CMK (cell line): ENCODE measurements at places on chromosomes 2 and 18.

GRCh38 chr2:235094457-235094856 is 142.6 kb downstream of the SH3BP4 start:
- DNase-seq: no peak

DNA sequence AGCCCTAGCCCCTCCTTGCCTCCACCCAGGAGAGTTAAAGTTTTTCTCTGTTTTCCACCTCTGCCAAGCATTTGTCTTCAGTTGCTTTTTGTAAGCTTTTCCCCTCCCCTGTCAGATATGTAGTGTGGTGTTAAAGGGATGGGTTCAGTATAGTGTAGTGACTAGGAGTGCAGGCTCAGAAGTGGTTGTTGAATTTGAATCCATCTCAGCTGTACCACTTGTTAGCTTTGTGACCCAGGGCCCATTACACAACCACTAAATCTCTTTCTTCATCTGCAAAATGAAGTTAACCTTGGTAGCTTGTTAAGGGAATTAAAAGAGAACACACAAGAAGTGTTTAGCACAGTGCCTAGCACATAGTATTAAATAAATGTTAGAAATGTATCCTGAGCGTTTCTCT is 56.9 kb downstream of the MAP3K20 start:
- no peak for DNase-seq

DNA sequence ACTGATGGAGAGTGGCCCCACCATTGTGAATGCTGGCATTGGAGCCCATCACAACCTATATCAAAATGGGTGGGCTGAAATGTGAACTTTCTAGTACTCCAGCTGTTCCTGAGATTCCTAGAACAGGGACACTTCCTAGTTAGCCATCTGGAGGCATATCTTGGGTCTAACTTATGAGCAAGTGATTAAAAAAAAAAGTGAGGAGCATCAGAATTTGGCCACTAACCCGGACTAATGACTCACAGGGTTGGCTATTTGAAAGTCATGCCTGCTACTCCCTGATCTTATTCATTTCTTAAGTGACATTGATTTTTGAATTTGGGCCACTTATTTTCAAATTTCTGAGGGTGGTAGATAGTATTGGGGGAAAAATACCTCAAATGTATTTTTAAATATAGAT is 216.6 kb downstream of the HRH4 start:
- DNase-seq: no peak

GRCh38 chr18:70366670-70367069 is 77.8 kb downstream of the SOCS6 start:
- DNase-seq: no peak

DNA sequence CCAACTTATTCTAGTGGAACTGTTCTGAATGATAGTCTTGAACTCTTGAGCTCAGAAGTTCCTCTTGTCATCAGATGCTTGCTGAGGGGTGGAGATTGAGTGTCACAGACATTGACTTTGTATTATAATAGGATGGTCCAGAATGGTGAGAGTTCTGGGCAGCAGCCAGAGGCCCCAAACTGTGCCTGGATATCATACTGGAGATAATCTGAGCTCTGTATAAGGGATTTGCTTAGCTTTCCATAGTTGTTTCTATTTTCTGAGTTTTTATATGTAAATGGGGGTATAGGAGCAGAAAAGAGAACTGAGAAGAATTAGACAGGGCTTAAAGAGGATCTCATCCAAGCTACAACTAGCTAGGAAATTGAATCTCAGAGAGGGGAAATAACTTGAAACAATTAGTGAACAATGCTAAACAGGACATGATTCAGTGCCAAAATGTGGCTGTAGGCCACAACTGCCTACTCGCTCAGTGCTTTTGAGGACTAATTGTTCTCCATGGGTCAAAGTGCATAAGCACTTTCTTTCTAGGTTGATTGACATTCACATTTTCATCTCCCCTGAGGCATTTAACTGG is 10.1 kb upstream of the LCLAT1 start:
- no peak for DNase-seq

GRCh38 chr2:23637011-23637778 is 252.2 kb downstream of the KLHL29 start:
- no peak for DNase-seq

DNA sequence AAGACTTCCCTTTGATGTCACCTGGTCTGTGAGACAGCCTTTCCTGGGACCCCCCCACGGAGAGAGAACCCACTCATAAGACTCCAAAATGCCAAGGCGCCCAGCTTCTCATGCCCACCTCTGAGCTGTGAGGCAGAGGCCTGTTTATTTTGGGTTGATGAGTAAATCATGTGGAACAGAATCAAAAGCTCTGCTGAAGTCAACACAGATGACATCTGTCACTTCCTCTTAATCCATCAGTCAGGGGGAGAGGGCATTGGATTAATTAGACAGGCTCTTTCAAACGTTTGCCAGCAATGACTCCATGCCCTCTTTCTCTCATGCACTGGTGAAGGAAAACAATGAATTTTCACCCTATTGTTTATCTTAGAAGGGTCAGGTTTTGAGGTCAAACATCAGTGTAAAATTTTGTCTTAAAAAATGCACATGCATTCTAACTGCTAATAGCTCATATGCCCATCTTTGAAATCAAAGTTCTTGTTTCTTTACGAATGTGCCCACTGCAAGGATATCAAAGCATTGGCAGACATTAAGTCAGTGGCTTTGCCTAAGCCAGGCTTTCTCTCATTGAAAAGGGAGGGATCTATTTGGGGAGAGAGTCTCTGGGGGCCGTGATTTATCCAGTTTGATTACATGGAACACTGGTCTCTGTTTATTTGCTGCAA is 184.1 kb downstream of the ACKR3 start:
- DNase-seq: no peak

GRCh38 chr2:120148669-120149068 is 74.5 kb downstream of the TMEM185B start:
- DNase-seq: no peak

DNA sequence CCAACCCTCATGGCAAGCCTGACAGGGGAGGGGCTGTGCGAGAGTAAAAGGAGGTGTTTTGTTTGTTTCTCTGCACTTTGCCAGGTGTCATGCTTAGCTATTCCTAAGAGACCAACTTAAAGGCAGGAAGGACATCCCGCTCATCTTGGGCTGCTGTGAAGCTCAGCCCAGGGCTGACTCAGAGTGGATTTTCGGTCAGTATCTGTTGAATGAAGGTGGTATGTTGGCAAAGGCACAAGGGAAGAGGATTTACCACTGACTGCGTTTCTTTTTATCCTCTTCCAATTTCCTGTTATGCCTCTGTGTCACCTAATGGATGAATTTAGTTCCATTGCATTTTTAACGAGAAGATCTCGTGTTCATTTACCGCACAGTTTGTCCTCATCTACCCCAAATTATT is 18.9 kb downstream of the TRPM8 start:
- no peak for DNase-seq
